ENCODE measurements at places on chromosomes 3 and 15. TPM values are rescaled to one million over a fixed set of nuclear protein-coding genes. Genes with fewer than 3 reads are reported as not detected.

DNA sequence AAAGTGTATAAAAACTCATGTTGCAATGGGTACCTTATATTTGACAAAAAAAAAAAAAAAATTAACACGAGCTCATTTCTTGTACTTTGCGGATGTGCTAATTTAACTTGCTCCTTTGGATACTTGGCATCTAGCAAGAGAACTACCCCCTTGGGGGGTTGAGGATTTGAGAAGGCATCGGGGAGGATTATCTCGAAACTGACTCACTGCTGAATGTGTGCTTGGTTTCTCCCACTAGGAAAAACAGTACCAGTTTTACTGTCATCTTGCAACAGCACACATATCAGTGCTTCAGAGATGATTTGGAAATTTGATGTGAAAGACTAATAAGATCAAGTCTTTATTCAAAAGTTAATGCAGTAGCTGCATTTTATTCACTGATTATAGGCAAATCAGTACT lies 891 bp downstream of the EXOG start:
- no peak for DNase-seq

DNA sequence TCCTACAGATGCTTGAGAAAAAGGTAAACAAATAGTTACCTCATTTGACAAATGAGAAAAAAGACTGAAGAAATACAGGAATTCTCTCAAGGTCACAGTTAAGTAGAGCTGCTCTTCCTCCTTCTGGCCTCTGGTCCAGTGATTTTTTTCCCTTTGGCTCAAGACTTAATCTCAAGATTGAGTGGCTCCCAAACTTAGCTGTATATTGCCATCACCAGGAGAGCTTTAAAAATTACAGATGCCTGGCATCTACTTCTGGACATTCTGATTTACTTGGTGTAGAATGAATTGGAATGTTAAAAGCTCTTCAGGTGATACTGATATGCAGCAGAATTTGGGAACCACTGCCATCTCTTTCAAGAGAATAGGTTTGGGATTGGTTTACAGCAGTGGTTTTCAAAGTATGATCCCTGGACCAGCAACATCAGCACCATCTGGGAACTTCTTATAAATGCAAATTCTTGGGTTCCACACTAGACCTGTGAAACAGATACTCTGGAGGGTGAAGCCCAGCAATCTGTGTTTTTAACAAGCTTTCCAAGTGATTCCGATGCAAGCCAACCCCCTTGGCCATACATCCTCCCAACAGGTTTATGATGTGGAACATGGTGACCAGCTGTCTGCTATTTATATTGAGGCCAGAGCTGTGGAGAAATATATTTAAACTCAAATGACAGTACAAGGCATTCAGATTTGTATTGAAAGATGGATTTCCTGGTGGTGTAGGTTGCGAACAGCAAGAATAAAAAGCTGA lies 333.0 kb upstream of the RARB start:
- DNase-seq, result no peak

GRCh38 chr15:59329570-59330350 lies 42.9 kb downstream of the MYO1E start:
- no peak for DNase-seq

- no peak for DNase-seq
Observed at GRCh38 chr3:43296565-43296964, 10.2 kb downstream of the SNRK start.

GRCh38 chr3:64088408-64089205 lies 65.3 kb upstream of the PSMD6 start:
- no peak for DNase-seq

GRCh38 chr3:4841776-4842440 lies 137.3 kb upstream of the BHLHE40 start:
- DNase-seq, result no peak

GRCh38 chr15:50750227-50750705 lies 15.2 kb downstream of the SPPL2A start:
- DNase-seq, result no peak

GRCh38 chr3:53803816-53804695 lies 42.2 kb downstream of the CHDH start:
- no peak for DNase-seq

DNA sequence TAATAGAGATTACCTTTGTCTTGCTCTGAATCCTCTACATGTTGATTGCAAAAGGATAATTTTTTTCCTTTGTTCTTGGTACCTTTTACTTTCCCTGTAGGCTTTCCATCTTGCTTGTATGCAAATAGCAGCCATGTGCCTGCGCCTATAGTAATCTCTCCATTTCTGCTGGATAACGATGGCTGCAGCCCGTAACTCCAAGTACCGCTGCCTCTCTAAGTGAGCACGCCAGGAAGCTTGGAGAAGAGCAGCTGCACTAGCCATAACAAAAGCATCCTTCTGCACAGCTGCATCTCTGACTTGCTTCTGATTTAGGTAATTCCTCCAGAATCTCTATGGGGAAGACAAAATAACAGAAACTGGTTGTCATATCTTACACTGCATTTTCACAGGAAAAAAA lies 89.3 kb downstream of the NR2E3 start:
- no peak for DNase-seq

DNA sequence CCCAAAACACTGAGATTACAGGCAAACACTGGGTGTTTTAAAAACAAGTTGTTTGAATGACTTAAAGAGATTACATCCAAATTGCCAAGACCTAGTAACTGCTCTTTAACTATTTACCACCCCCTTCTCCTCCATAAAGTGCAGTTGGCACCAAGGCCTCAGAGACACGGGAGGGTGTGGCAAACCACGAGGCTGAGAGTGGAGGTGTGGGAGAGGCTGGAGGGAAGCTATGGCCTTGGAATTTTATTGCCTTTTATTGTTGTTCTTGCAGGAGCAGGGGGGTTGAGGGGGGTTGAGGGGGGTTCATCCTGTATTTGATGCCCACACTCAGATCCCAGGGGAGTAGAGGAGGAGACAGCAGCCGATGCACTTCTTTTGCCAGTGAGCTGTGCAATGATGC lies 75.9 kb upstream of the CTDSPL start:
- DNase-seq, result no peak

DNA sequence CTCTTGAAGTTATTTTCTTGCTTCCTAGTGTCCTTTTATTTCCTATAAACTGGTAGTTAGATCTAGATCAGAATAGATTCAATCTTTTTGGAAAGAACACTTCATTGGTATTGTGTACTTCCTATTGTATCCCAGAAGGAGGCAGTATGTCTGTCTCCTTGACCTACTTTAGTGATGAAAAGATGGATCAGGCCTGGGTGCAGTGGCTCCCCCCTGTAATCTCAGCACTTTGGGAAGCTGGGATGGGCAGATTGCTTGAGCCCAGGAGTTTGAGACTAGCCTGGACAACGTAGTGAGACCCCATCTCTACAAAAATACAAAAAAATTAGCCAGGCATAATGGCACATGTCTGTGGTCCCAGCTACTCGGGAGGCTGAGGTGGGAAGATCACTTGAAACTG lies 12.0 kb downstream of the BSN start:
- no peak for DNase-seq

DNA sequence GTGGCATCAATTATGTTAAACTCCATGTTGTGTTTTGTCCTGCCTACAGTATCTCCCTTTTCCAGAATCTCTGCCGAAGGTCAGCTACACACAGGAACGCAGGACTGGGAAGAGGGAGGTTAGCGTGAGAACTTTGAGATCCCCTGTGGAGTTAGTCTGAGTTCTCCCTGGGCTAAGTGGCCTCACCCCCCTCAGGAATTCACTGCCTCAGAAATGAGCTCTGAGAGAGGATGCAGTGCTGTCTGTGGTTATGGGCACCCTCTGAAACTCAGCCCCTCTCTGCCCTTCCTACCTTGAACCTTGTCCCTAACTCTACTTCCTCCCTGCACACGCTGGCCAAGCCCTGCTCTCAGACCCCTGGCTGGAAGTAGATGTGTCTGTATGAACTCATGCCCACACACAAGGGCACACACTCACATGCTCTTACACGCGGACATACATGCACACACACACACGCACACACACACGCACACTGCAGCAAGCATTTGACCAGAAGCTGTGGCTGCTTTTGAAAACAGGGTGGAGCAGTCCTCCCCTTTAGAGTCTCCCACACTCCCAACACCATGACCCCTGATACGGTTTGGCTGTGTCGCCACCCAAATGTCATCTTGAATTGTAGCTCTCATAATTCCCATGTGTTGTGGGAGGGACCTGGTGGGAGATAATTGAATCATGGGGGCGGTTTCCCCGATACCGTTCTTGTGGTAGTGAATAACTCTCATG lies 5.3 kb upstream of the VIPR1 start:
- DNase-seq, result no peak

DNA sequence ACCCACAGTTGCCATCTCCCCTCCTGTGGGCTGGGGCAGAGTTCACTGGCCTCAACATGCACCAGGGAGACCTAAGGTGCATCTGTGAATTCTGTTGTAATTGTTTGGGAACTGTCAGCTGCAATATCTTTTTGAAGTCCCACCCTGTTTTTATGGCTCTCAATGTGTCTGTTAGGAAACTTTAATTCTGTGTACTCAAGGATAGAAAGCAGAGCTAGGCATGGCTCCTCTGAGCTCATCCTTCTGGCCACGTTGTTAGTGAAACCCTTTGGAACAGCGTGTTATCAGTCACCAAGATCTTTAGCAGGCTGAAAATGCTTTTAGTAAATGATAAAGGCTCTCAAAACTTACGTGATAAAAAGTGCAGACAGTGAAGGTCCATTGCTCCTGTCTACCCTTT lies 33.6 kb upstream of the MTMR10 start:
- no peak for DNase-seq

GRCh38 chr3:100129941-100130340 lies 15.6 kb upstream of the FILIP1L start:
- DNase-seq, result no peak

DNA sequence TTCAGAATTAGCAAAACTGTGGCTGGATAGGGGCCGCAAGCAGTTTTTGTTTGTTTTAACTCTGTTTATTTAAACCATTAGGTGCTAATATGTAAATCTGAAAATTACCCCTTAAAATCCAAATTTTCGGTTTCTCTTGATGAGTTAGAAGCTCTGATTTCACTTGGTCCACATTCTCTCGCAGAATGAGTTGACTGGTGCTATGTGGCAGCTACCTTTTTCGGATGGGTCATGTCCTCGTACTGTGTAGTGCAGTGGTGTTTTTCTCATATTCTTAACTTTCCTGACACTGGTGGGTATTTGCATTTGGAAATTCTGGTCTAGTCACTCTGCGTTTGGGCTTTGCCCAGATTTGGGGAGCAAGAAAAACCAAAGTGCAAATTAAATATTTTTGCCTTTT lies 87.1 kb downstream of the DIPK2A start:
- DNase-seq, result no peak

- no peak for DNase-seq
Observed at GRCh38 chr3:71513081-71513480, 70.4 kb downstream of the FOXP1 start.

DNA sequence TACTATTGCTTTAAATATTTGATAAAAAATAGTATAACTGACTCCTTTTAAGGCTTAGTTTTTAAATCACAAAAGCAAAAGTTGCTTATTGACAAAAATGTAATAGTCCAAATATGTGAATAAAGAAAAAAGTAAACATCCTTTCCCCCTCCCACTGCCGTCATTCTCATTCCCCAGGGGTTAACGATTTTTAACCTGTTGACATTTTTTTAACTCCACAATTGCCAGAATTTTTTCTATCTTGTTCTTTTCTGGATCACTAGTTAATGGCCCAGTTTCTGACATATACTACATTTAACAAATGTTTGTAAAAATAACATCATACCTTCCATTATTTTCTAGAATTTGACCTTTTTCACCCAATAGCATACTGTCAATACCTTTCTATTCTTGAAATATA lies 60.6 kb upstream of the TCF12 start:
- DNase-seq, result no peak

- DNase-seq, result no peak
Observed at GRCh38 chr3:9727743-9728142, 3.8 kb upstream of the BRPF1 start.

- DNase-seq, result no peak
Observed at GRCh38 chr15:94238539-94239118, 7.3 kb downstream of the MCTP2 start.

GRCh38 chr3:117545484-117545883 lies 835.9 kb downstream of the TUSC7 start:
- no peak for DNase-seq

DNA sequence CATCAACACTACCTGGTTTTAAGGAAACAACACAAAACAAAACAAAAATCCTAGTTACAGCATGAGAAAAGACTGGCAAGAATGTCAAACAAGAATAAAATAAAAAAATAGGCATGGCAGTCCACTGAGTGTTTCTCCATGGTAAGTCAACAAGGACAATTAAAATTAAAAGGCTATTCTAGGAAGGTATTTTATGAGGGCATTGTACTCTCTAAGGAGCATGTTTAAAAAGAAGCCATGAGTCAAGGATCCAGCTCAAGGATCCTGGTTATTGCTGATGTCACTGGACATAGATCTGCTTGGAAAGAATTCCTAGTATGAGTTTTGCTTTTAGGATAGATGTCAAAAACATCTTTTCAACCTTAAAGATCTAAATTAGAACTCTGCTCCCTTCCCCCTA lies 106.7 kb downstream of the MYO5A start:
- DNase-seq, result no peak

DNA sequence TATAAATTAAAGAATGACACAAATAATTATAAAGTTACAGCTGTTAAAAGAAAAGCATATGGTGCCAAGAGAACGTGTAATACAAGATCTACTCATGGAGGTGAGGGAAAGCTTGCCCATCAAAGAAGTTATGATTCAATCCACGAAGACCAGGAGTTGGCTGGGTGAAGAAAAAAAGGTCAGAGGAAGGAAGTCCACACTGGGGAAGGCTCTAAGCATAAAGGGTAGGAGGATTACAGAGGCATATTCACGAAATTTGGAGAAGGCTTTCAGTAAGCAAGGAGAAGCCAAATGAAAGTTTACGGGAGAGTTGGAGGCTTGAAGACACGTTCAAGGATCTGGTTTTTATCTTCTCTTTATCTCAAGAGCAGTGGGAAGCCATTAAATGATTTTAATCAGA lies 1.8 kb upstream of the TGFBR2 start:
- DNase-seq, result no peak

DNA sequence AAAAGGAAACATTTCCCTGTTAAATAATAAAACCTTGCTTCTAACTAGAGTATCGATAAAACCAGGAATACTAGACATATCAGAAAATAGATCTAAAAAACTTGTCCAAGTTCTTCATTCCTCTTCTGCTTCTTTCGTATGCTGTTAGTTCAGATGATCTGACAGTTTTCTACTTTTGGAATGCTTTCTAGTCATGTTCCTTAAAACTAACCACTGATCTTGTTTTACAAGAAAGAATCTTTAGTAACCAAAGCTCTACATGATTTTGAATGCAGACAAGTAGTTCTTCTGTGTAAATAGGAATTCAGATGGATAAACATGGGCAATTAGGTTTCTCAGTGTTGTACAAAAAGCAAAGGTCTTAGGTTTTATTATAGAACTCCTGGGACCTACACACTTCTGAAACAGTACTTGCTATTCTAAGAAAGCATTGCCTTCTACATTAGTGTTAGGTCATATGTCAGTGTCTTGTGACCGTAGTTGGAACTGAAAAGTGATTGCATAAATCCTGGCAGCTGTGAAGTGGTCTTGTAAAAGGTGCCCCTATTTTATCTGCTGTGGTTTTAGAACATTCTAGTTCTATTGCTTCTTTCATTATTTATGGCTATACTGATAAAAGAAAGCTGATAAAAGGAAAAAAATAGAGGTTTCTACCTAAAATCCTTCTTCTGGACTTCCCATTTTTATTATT lies 40.7 kb downstream of the SNRK start:
- DNase-seq, result no peak

Gene GOLGA8J
- total RNA-seq, result not detected

Gene NANOGP8
- total RNA-seq, result not detected

Gene TF
- total RNA-seq, result 31.8 TPM

Gene AGBL1
- not detected for total RNA-seq

Gene ITGA11
- total RNA-seq, result 22.4 TPM

Gene SIDT1
- total RNA-seq, result 0.71 TPM

Gene SERPINI1
- 4.2 TPM for total RNA-seq

Gene MUC20
- 4.7 TPM for total RNA-seq

Gene KNG1
- 0.24 TPM for total RNA-seq

Gene TM6SF1
- total RNA-seq, result 33.0 TPM
